ENCODE measurements at places on chromosomes 1 and 21.

GRCh38 chr21:39885119-39885848 is 18.0 kb downstream of the PCP4 start:
- DNase-seq: no peak

DNA sequence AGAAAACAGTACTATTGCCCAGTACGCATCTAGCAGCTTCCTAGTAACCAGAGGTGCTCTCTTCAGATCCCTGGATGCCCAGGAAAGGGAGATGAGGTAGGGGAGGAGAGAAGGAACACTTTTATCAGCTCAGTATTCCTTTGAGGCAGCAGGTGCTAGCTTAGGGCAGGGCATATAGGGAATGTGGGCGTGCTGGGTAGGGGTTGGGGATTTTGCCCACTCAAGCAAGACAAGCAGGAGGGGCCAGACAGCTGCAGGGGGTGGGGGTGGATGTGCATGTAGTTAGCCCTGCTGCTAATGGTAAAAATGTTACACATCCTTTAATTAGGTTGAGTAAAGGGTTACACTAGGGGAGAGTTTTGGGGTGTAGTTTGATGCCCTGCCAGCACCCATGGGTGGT is 18.1 kb upstream of the AVPR1B start:
- no peak for DNase-seq

DNA sequence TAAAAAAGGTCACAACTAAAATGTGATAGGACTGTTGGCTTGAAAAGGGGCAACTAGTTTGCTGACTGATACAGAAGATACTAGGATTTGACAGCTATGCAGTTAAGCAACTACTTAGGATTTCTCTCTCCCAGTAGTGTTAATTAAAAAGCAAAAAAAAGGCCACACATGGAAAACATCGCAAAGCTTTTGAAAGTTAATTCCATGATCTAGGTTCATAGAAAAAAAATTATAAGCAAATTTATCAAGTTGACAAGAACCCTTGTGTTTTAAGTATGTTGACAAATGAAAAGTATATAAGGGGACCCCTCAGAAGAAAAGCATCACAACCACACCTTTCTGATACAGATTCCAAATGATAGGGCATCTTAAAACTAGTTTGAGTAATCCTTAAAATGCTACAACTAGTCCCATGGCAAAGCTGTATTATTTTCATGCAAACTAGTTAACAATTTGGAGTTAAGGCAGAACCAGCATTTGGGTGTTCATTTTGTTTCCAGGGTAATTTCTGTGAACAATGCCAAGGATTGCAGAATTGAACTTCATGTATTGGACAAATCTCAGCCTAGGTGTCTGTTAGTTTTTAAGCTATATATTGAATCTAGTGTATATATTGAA is 4.1 kb downstream of the PNRC2 start:
- DNase-seq: no peak

DNA sequence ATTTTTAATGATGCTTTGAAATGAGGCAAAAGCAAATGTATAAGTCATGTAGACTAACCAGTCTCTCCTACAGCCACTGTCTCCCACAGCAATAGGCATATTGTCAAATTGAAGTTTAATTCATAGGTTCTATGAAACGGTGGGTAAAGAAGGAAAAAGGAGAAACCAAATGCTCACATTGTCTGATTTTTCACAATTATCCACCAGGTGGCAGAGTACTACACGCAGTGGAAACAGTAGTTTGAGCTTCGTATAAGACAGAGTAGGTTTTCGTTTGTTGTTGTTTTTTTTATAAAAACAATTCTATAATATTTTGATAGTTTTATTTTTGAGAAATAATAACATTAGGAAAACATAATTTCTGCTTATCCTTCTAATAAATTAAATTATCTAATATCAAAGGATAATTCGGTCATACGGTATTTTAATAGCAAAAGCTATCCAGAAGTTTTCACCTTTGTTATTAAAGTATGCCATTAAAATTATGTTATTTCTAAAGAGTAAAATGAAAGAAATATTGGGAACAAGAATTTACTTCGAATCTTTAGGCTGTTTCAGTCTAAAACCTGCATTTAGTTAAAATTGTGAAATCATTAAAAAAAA is 39.1 kb downstream of the TYW3 start:
- no peak for DNase-seq

DNA sequence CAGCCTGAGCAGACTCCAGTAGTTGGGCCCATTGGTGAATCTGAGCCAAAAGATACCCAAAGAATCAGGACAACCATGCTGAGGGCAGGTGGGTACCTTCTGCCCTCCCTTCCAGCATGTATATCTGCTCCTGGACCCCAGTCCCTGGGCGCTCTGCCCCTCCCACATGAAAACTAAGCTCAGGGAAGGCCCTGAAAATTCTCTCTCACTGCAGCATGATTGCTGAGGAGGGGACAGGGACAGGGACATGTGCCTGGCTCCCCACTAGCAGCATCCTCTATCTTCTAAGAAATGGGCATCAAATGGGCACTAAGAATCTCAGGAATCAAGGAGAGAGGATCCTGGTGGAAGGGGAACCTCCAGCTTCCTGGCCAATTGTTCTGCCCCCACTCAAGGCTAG is 446.0 kb downstream of the MATN1 start:
- DNase-seq: no peak

GRCh38 chr21:33831962-33832659 is 83.5 kb downstream of the ATP5PO start:
- no peak for DNase-seq

DNA sequence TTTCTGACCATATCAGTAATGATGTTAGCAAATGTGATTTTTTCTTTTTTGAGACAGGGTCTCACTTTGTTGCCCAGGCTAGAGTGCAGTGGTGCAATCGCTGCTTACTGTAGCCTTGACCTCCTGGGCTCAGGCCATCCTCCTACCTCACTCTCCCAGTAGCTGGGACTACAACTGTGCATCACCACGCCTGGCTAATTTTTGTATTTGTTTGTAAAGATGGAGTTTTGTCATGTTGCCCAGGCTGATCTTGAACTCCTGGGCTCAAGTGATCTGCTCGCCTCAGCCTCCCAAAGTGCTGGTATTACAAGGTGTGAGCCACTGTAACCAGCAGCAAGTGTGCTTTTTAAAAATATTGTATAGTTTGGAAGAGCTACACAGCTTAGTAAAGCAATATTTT is 4.1 kb upstream of the CFAP107 start:
- no peak for DNase-seq

DNA sequence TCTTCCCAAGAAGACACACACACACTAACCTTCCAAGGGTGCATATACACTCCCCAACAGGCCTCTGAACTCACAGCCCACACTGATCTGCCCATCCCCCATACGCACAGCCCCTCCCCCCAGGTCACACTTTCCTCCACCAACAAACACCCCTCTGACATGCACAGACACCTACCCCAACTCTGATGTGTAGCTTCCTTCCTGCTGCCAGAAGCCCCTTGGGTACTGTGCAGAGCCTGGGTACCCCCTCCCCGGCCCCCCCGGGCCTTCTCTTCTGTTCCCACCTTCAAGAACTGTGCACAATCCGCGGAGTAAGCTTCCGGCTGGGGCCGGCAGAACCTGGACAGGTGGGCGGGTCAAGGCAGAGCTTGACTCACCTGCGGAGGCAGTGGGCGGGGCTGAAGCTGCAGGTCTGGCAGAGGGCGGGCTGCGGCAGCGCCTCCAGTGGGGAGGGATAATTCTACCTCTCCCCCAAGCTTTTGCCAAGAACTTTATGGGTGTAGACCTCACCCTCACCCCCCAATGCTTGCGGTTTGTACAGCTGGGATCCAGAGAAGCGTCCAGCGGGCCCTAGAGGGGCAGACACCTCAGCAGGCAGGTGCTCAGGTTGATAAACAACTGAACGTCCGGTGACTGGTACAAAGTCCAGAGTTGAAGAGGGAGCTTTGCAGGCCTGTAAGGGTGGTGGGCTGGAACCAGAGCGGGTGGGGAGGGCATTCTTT is at the start of gene C1orf210:
C1orf210 (minus strand) TSS at position 313 of the 722 bp plus-strand sequence. CDS start 2,311 bp downstream, outside the sequence.
- no peak for DNase-seq

GRCh38 chr1:32612189-32612881 is 38.0 kb downstream of the ZBTB8OS start:
- no peak for DNase-seq

- no peak for DNase-seq
Observed at GRCh38 chr1:64550510-64550909, 80.6 kb downstream of the CACHD1 start.

DNA sequence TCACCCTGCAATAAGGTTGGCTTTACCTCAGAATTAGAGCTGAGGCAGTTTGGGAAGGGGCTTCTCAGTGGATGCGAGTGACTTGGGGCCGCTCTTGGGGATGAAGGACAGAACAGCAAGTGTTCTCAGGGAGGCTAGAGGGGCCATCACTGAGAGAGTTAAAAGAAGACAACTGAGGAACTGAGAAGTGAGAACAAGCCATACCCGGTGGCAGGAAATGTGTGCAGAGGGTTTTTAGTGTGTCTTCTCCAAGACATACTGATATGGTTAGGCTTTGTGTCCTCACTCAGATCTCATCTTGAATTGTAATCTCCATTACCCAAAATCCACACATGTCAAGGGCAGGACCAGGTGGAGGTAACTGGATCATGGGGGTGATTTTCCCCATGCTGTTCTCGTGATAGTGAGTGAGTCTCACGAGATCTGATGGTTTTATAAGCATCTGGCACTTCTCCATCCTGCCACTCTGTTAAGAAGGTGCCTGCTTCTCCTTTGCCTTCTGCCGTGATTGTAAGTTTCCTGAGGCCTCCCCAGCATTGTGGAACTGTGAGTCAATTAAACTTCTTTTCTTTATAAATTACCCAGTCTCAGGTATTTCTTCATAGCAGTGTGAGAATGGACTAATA is 75.8 kb downstream of the PCBP3 start:
- no peak for DNase-seq

DNA sequence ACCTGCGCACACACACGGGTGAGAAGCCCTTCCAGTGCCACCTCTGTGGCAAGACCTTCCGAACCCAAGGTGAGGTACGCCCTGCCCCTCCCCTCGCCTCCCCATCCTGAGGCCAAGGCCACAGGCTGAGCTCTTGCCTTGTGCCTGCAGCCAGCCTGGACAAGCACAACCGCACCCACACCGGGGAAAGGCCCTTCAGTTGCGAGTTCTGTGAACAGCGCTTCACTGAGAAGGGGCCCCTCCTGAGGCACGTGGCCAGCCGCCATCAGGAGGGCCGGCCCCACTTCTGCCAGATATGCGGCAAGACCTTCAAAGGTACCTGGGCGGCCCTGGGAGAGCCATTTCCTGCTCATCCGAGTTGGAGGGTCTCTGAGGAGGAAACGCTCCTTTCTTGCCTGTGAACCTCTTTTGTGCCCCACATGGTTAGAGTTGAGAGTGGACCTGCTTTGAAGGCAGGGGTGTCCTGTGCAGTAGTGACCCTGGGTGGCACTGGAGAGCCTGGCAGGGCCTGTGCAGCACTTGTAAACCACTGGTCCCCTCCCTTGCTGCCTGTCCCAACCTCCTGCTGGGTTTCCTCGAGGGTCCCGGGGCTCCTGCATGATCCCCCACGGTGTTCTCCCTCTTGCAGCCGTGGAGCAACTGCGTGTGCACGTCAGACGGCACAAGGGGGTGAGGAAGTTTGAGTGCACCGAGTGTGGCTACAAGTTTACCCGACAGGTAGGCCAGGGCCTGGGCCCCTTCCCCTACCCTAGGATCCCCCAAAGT is 8.5 kb downstream of the ZBTB48 start:
- no peak for DNase-seq

DNA sequence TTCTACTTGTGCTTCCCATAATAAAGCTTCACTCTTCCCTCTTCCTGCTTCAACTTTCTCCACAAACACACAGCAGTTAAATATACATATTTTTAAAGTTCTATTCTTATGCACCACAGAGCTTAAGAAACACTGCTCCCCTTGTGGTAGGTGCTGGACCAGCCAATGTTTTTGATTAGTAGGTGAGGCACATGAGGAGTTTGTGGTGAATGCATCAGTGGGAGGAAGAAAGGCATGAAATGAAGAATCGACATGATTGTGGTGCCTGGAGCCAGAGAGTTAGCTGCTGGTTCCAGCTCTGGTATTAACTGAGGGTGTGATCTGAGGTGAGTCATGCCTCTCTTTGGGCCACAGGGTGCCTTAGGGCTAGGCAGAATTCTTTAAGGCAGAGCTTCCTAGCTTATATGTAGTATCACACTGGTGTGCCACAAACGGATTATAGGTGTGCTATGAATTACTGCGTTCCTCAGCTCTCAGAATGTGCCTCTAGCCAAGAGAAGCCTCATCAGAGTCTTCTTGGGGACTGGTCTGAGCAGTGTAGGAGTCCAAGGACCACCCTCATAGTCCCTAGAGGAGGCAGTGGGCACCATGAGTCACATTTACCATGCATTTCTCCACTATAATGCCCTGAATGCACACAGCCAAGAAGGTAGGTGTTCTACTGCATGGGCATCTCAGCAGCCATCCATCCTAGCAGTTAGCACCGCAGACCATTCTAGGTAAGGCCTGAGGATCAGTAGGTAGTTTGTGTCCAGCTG is 97.4 kb upstream of the SGIP1 start:
- no peak for DNase-seq

GRCh38 chr21:42258885-42259407 is 40.0 kb downstream of the ABCG1 start:
- DNase-seq: no peak

GRCh38 chr1:200976634-200977033 is 46.9 kb downstream of the KIF21B start:
- DNase-seq: no peak

- no peak for DNase-seq
Observed at GRCh38 chr1:37474697-37475379, 458 bp downstream of the ZC3H12A start.

DNA sequence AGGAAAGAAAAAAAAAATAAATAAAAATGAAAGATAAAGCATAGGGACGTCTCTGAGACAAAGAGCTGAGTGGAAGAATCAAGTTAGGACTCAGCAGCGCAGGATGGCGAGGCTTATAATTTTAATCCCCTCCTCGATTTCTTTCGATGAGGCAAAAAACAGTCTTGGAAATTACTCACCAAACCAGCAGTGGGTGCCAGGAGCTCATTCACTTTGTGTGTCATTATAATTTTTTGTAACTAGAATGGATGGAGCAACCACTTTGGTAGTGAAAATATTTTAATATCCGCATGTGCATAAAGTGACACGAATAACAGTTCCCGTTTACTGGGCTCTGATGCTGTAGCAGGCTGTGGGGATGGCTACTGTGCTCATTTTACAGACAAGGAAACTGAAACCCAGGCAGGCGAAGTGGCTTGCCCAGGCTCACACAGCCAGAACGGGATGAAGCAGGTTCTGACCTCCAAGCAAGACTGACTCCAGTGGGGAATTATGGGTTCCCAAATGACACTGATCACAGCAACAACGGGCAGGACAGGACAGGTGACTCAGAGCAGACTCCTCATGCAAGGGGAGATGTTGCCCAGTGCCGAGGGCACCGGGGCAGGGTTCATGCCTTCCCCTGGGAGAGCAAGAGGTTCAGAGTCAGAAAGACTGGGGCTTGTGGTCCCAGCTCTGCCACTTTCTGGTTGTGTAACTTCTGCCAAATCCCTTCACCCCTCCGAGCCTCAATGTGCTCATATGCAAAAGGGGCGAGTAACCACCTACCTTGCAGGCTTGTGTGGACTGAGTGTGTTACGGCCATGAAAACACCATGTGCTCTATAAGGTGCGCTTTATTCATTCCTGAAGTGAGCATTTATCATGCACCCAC is 63.6 kb downstream of the RUNX3 start:
- DNase-seq: no peak

GRCh38 chr1:109618661-109619575 is 498 bp downstream of the GNAT2 start:
- no peak for DNase-seq

GRCh38 chr1:156970017-156970416 is 49.6 kb downstream of the LRRC71 start:
- DNase-seq: no peak

Measured in stimulated activated CD4-positive, alpha-beta T cell treated with anti-CD3 and anti-CD28 coated beads, Interleukin-1b, Interleukin-23, amount 100 ng/mL, for 1 hour (primary cell).